ENCODE measurements at places on chromosomes 4 and X. TPM values are rescaled to one million over a fixed set of nuclear protein-coding genes. Genes with fewer than 3 reads are reported as not detected.

DNA sequence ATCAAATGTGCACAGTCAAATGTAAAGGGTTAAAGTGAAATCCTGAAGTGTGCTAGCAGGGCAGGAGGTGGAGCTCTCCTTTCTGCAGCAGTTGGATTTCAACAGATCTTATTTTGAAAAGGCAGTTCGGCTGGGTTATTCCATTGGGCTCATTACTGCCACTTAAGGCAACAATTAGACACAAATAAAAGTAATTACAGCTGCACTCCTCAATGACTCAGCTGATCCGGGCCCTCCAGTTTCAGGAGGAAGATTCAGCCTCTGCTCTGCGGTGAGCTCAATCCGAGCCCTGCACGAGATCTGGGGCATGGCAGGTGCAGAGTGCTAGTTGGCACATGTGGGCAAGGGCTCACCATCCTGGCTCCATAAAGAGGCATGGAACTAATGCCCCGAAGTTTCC lies 85.4 kb downstream of the PHKA2 start:
- DNase-seq: no peak

DNA sequence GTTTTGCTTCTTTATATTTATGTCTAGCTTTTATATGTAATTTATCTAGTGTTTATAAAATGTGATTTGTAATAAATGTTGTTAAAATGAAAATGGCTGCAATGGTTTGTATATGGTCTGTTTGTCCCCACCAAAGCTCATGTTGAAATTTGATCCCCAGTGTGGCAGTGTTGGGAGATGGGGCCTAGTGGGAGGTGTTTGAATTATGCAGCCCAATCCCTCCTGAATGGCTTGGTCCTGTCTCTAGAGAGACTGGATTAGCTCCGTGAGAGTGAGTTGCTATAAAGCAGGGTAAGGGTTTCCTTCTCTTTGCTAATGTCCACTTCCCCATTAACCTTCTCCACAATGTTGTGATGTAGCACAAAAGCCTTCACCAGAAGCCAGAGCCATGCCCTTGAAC lies 30.0 kb upstream of the JADE3 start:
- no peak for DNase-seq

GRCh38 chr4:71445811-71446210 lies 107.0 kb downstream of the SLC4A4 start:
- no peak for DNase-seq

DNA sequence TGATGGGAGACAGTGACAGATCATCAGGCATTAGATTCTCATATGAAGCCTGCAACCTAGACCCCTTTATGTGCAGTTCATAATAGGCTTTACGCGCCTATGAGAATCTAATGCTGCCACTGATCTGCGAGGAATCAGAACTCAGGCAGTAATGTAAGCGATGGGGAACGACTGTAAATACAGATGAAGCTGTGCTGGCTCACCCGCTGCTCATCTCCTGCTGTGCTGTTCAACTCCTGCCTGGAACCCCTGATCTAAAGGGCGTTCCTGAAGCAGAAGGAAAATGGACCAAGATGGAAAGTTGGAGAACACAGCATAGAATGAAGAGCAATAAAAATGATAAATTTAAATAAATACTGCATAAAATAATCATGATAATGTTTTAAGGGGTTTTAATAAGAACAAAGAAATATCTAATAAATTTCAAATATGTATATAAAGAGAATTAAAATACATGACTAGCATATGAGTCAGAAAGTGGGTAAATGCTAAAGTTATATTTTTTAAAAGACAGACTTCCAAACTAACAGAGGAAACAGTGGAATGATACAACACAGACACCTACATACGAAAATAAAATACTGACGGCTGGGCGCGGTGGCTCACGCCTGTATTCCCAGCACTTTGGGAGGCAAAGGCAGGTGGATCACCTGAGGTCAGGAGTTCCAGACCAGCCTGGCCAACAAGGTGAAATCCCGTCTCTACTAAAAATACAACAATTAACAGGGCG lies 59.2 kb downstream of the RBM47 start:
- DNase-seq: no peak

GRCh38 chr4:147309434-147309833 lies 171.5 kb upstream of the EDNRA start:
- DNase-seq: no peak

- no peak for DNase-seq
Measured at GRCh38 chrX:19769467-19769866, 117.9 kb downstream of the SH3KBP1 start.

- no peak for DNase-seq
Measured at GRCh38 chr4:4480685-4481398, 61.0 kb downstream of the STX18 start.

GRCh38 chrX:110268886-110269285 lies 49.0 kb downstream of the AMMECR1 start:
- DNase-seq: no peak

- DNase-seq: no peak
Measured at GRCh38 chr4:69497886-69498395, 2.2 kb upstream of the UGT2B4 start.

DNA sequence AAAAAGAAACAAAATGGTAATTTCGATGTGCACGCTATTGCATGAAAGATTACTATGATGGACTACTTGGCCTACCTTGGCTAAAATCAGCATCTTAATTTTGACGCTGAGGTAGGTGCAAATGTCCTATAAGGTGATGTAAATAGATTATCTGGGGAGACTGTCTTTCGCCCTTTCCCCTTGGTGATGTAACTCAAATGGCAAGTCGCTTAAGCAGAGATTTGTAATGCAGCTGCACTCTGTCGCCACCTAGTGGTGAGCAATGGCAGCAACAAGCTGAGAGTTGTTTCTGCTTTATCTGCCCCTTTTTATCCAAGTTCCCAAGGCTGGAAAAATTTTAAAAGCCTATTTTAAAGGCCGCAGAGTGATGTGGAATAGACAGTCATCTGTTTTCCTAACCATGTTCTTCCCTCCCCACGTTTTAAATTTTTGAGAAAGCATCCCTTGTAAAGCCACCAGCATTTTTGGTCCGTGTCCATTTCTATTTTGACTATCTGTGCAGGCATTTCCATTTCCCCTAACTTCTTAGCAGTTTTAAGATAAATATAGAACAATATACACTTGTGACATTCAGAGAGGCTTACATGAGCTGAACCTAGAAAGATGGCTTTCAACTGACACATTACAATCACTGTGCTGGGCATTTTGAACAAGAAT lies 62.4 kb upstream of the PDLIM3 start:
- peak; percentile 59 for DNase-seq

DNA sequence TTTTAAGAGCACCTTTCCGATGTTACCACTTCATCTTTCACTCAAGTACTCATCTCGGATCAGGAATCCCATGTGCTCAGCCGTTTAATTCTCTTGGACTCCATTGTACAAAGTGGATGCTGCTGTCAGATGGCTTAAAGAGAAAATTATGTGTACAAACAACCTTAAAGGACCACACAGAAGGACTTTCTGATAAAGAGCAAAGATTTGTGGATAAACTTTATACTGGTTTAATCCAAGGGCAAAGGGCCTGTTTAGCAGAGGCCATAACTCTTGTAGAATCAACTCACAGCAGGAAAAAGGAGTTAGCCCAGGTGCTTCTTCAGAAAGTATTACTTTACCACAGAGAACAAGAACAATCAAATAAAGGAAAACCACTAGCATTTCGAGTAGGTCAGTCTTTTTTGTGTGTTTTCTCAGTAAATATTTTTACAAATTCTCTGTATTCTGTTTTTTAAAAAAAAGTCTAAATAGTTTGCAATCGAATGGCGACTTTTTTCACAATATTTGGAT lies 20.1 kb downstream of the MMAA start:
- no peak for DNase-seq

ZXDA gene
- total RNA-seq: 12.6 TPM

TAF1 gene
- 81.8 TPM for total RNA-seq

NPFFR2 gene
- total RNA-seq: not detected

MRPL1 gene
- total RNA-seq: 18.6 TPM

DNA sequence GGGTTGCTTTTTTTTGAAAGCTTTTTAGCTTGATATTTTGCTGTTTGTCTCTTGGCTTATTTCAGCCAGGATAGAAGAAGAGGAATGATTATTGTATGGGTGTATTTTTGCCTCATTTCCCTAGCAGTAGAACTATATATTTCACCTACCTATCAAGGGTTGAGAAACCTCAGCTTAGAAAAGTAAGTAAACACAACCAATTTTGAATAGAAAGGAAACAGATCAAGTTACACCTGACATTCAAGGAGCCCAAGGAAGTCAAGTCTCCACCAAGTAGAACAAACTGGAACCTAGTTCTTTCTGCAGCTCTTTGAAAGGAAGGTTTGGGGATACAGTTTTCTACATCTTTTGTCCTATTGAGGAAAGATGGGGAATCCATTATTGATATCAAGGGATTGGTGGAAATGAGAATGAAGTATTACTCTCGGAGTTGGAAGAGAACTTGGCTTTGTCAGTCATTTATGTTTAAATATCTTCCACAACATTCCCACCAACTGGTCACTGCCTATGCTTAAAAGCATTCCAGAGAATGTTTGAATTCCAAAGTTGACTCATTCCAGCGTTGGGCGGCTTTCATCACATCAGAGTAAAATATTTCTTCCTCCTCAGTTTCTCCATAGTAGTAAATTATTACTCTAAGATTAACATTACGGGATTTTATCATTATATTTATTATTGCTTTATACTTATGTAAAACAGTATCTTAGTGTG lies 207.8 kb upstream of the CNKSR2 start:
- no peak for DNase-seq

GRCh38 chr4:5718411-5718810 lies 7.4 kb downstream of the EVC start:
- DNase-seq: no peak

PPP4R3C gene
- total RNA-seq: not detected

DNA sequence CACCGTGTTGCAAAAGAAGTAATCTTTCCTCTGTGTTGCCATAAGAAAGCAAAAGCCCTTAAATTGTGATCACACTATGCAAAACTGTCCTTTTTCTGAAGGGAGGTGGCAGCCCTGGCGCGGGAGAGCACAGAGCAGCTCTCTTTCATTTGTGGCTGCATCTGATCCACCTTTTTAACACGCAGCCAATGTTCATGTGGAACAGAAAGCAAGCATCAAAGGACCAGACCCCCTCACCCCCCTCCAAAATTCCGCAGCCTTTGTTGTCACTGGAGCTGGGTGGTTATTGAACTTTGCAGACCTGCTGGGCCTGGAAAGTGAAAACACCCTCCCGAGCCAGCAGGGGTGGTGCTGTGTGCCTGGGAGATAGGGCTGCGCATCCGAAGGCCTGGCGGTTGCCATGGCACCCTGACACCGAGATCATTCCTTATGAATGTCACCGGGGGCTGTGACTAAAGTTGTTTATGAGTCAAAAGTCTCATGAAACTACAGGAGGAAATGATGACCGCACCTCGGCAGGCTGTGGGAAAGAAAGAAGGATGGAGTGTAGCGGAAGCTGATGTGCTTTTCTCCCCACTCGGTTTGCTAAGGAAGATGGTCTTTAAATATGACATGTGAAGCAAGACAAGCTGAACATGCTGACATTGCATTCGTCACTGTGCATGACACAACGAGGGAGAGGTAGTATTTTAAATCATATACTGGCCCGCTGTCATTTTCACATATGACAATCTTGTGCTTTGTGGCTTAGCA lies 367.4 kb downstream of the UNC5C start:
- peak; percentile 21 for DNase-seq

DNA sequence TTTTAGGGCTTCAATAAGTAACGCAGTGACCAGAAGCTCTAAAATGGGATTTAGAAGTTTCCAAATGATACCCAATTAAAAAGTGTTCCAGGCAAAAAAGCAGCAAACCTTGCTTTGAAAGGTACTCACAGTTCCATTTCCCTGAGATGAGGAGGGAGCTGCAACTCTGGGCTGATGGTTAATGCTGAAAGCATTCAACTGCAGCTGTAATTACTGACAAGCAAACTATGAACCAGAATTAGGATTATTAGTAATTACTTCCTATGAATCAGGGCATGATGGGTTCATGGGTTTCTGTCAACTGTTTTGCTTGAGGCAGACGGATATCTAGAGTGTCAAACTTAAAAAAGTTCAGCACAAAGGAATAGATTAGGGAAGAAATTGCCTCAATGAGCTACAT lies 357.4 kb downstream of the STIM2 start:
- no peak for DNase-seq

- no peak for DNase-seq
Measured at GRCh38 chr4:102715057-102715456, 45.7 kb downstream of the MANBA start.

DNA sequence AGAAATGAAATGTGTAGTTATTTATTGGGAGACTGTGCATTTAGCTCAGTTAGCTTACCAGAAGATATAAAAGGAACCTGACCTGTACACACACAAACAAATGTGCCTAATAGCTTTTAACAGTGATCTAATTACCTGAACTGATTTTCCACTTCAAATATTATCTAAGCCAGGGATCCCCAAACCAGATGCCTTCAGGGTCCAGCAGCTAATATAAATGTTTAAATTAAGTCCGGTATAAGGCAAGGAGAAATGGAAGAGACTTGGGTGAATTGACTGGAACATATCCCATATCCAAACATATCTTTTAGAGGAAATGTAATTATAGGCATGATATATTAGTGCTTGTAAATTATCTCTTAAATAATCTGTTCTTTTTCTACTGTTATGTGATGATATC lies 66.7 kb downstream of the CNKSR2 start:
- no peak for DNase-seq

CD38 gene
- 1.00 TPM for total RNA-seq

DNA sequence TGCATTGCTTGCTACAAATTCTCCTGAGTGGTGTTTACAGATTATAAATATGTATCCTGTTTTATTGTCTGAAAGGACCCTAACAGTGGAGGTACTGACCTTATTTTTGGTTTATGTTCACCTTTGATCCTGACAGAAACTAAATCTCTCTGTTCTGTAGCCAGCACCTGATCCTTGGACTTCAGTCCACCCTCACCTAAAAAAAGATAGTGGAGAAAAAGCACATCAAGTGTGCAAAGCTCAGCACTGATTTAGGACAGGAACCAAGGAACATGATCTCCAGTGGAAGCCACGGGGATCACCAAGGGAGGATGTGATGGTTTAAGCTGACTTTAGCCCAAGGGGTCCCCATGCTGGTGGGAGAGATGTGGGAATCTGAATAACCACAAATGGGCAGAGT lies 22.3 kb upstream of the C4orf54 start:
- no peak for DNase-seq

- no peak for DNase-seq
Measured at GRCh38 chr4:10128761-10129160, 12.2 kb upstream of the WDR1 start.

DNA sequence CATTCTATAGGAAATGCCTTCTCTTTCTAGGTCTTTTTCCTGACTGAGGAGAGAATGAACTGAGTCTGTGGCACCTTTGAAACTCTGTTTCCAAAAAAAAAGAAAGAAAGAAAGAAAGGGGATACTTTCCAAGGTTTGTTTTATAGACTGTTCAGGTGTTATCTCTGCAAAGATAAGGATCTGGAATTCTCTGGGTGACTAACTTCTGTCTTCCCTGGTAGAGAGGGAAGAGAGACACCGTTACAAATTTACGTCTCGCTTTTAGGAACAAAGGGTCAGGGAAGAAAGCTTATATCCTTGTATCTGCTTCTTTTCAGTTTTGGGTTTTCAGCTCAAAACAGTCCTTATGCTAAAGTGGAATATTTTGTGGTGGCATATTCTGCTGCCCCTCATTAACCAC lies 314.1 kb downstream of the RAPGEF2 start:
- DNase-seq: no peak

Data from CD4-positive, alpha-beta memory T cell (primary cell).